A673 (cell line): ENCODE measurements at places on chromosomes 1 and 21. TPM values are rescaled to one million over a fixed set of nuclear protein-coding genes. Genes with fewer than 3 reads are reported as not detected.

- DNase-seq, result no peak
Measured at GRCh38 chr1:240658312-240658960, 46.5 kb upstream of the GREM2 start.

- DNase-seq, result no peak
Measured at GRCh38 chr1:37764888-37765441, at the start of gene EPHA10. Gene EPHA10, minus strand, starts transcription at chr1:37765120. Its CDS starts 54 bp downstream, at chr1:37765066.

- DNase-seq, result no peak
Measured at GRCh38 chr1:157101149-157101548, 1.5 kb upstream of the ETV3L start.

- DNase-seq, result no peak
Measured at GRCh38 chr1:154865442-154866256, 4.4 kb downstream of the KCNN3 start.

DNA sequence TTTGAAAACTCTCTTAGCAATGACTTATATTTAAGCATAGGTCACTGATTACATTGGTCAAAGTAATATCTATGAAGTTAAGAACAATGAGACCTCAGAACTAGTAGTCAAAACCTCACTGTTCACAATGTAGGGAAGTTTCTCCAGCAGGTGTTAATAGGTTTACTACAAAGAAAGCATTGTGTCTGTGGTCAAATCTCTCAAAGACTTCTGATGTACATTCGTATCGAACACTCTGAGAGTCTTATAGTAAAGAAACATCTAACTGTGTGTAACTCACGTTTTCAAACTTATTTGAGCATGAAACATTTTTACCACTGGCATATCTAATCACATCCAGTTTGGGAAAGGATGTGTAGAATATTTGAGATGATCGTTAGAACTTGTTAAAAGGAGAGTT lies 76.0 kb downstream of the MAP3K7CL start:
- no peak for DNase-seq

- peak; percentile 67 for DNase-seq
Measured at GRCh38 chr1:52904927-52905698, 16.4 kb downstream of the ECHDC2 start.

GRCh38 chr1:169149555-169150286 lies 43.2 kb downstream of the ATP1B1 start:
- no peak for DNase-seq

DNA sequence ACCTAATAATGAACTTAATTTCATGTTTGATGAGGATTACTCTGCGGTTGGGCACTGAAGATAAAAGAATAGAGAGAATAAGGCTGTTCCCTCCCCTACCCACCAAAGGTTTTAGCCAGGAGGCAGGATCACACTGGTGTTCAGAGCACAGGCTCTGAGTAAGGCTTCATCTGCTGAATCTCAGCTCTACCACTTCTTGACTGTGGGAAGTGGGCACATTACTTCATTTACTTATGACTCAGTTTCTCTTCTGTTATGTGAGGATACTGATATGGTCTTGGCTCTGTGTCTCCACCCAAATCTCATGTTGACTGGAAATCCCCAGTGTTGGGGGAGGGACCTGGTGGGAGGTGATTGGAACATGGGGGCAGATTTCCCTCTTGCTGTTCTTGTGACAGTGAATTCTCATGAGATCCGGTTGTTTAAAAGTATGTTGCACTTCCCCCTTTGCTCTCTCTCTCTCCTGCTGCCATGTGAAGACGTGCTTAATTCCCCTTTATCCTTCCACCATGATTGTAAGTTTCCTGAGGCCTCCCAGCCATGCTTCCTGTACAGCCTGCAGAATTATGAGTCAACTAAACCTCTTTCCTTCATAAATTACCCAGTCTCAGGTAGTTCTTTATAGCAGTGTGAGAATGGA lies 79.7 kb downstream of the SMYD2 start:
- no peak for DNase-seq

GRCh38 chr1:77538956-77539518 lies 143.4 kb downstream of the ZZZ3 start:
- no peak for DNase-seq

- no peak for DNase-seq
Measured at GRCh38 chr21:44290327-44291077, 4.8 kb downstream of the AIRE start.

DNA sequence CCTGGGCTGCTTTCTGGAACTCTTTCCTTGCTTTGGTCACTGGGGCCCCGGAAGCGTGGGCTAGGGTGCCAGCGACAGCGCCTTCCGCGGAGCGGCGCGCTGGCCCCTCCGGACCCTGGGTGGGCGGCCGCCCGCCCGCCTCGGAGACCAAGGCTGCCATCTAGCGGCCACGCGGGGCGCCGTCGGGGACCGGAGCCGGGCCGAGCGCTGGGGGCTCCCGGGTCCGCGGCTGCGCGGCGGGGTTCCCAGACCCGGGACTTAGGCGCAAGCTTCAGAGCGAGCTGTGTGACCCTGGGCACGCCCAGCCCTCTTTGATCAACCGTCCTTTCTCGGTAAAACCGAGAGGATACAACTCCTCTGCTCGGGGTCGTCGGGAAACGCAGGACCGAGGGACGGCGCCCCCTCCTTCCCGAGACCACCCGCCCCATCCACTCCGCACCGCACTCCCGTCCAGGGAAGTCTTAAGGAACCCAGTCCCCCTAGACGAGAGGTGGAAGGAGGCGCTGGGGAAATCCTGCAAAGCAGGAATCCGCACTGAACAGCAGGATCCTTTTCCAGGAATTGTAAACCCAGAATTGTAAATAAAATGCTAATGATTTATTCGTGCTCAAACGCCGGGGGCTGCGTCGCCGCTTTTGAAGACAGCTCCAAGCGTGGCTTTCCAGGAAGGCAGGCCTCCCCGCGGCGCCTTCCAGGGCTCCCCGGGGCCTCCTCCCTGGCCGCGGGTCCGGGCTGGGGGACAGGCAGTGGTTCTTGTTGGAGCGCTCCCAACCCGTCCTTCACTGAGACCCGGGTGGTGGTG lies 41.2 kb downstream of the RRAGC start:
- peak; percentile 75 for DNase-seq

DNA sequence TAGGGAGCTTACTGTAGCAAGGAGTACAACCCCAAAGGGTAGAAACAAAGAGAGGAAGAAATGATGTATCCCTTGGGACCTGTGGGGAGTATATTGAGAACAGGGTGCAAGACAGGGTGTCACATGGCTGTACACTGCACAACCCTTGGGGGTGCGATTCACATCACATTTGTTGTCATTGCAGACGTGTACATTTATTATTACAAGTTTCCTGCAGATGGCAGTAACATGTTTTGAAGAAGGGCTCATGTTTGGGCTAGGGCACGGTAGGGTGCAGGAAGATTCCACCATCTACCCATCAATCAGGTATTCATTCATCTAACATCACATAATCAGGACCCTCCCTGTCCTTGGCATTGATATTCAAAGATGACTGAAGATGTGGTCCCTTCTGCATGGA lies 62.5 kb downstream of the NDUFS5 start:
- no peak for DNase-seq

GRCh38 chr1:203038891-203039608 lies 12.8 kb downstream of the PPFIA4 start:
- DNase-seq, result peak; percentile 87

- no peak for DNase-seq
Measured at GRCh38 chr1:180816132-180816531, 96.6 kb upstream of the KIAA1614 start.

DNA sequence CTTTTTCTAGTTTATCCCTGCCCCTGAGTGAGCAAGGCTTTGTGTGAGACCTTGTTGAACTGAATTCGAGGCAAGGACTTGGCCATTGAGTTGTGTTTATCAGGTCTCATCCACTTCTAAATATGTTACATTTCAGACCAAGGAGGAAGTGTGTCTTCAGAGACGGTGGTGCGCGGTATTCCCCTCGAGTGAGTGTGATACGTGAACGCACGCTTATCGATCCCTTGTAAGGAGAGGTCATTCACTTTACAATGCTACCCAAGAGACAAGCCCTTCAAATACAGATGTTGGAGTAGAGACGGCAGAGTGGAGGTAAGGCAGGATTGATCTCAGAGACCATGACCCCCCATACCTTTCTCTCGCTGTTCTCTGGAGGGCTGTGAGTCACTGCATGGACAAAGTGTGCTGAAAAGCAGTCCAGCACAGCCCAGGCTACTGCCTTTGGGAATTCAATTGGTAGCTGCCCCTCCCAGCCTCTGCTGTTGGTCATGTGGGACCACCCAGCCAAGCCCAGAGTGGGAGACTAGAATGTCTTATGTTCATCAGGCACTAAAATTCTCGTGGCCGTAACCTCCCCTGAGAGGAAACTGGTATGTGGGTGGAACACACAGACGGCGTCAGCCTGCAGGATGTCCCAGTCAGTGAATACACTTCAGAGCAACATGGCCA lies 16.3 kb upstream of the MTARC1 start:
- no peak for DNase-seq

DNA sequence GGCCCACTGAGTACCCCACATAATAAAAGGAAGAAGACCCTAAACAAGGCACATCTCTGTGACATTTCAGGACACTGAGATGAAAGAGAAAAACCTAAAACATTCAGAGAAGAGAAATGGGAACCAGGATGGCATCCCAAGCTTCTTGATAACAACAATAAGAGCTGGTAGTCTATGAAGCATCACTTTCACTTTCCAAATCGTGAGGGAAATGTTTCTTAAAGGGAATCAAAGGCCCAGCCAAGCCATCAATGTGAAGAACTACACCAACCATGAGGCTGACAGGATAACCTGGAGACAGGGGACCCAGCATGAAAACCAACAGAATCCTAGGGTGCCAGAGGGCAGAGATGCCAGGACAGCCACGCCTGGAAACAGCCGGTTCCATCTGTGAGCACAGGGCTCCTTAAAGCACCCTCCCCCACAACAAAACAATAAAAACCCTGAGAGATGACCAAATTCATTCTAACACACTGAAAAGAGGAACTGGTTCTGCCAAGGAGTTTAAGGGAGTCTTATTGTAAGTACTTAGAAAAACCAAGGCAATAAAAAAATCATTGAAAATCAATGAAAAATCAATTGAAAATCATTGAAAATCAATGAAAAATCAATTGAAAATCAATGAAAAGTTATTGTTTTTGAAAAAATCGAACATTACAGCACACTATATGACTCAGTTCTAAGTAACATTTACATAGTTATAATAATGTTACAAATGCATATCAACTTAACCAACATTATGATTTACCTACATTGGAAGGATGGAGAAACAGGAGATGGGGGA lies 141.5 kb upstream of the ERG start:
- no peak for DNase-seq

DNA sequence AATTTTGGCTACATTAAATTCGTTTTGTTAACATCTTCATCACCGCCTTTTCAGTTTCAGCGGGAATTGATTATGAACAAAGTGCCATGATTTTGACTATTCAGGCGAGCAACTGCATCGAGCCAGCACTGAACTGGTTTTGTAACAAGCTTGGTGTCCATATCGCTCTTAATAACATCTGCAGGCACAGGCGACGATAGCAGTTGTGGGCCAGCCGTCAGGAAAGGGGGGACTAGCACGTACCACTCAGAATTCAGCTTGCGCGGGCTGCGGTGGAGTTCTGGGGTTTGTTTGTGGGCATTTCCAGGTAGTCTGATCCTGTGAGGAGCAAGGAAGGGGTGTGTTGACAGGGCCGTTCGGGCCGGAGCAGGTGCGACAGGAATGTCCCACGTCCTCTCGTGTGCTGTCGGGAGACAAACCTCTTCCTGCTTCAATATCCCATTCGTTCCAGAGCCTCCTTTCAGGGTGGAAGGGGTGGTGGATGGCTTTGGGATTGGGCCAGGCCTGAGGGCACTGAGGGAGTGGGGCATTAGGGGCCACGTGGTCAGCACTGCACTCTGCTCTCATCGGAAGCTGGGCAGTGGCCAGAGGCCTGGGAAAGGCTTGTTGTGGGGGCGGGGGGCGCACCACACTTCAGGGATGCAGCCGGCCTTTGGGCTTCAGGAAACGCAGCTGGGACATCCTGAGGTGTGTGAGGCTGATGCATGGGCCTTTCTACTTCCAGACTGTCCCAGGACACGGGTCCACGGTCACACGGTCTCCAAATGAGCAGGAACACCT lies 39.1 kb downstream of the SKI start:
- no peak for DNase-seq

DNA sequence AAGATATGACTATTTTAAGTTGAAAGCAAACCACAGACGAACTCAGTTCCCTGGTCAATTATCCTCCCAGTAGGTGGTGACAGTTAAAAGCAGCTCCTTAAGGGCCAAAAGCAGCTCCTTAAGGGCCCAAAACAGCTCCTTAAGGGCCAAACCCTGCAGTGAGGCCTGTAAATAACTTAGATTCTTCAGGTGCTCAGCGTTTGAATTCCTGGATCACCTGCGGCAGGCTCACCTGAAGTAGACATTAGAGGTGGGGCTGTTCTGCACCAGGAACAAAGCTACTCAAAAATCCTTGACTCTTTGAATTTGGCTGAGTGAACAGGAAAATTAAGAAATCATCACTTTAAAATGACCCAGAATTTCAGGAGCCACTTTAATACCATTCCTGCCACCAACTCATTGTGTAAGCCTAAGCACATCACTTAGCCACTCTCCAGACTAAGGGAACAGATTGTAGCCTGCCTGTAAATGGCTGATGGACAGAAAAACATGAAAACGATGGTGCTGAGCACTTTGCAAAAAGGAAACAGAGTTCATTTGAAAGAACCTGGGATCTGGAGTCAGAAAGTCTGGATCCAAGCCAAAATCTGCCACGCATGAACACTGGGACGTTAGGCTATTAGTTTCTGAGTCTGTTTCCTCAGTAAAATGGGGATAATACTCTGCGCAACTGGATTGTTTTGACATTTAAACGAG lies 126.9 kb downstream of the LRIG2 start:
- DNase-seq, result peak; percentile 38

DNA sequence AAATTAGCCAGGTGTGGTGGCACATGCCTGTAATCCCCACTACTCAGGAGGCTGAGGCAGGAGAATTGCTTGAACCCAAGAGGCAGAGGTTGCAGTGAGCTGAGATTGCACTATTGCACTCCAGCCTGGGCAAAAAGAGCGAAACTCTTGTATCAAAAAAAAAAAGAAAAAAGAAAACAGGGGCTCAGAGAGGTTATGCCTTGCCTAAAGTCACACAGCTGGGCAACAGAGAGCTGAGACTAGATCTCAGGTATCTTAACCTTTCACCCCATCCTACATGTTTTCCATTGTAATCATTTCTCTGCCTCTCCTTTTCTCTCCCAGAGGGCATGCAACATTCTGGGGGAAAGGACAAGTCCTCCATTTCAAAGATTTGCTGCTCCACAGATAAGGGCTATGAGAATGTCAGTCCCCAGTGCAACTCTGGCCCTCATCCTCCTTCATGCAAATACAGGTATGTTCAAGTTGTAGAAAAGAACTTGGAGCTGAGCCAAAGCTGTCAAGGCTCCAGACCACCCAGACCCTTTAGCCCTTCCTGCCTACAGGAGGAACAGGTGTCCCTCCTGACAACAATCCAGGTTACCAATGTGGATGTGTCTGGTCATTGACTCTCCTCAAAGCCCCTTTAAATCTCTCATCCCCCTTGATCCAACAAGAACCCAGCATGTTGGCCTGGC lies 6.9 kb downstream of the SLC9A1 start:
- no peak for DNase-seq

RAB7B gene
- 0.11 and 0.31 TPM in 2 replicates for total RNA-seq

CR1 gene
- total RNA-seq, result not detected in 2 replicates

ARID4B gene
- 17.6 and 18.1 TPM in 2 replicates for total RNA-seq

S100B gene
- not detected in 2 replicates for total RNA-seq

EPB41 gene
- 337 TPM in 2 replicates for total RNA-seq

PTGFRN gene
- 29.5 and 34.3 TPM in 2 replicates for total RNA-seq
